Vagina (tissue), 2 donors: ENCODE measurements at places on chromosomes 5 and 9.

GRCh38 chr5:134435560-134435959 is 23.9 kb upstream of the CDKN2AIPNL start:
- H3K4me1 ChIP-seq = peaks cover 37% of the 10 kb centered on the region
- H3K27ac ChIP-seq = no peak overlapping the region
- no peaks in the 10 kb centered on the region for H3K36me3 ChIP-seq
- no peaks in the 10 kb centered on the region for H3K27me3 ChIP-seq

DNA sequence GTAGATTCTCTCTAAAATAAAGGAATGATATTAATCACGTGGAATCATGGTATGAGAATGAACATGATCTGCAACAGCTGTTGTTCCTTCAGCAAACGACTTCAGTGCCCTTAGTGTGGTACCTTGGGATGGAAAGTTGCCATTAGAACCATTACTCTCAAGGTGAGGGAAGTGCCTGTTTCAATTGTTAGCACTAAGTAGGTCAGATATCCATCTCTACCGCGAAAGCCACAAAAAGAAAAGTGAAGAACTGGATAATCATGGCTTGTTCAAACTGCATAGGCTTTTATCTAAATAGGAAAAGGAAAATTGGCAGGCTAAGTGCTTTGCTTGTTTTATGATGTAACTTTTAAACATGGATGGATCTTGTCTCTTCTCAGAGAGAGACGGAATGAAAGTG is 380.7 kb downstream of the MRPS30 start:
- H3K27ac ChIP-seq = no peak overlapping the region
- H3K4me1 ChIP-seq = no peaks in the 10 kb centered on the region
- H3K4me3 ChIP-seq = no peak overlapping the region
- no peaks in the 10 kb centered on the region for H3K36me3 ChIP-seq
- no peaks in the 10 kb centered on the region for H3K27me3 ChIP-seq
- no peak for DNase-seq

- no peak overlapping the region for H3K4me3 ChIP-seq
- H3K27me3 ChIP-seq = no peaks in the 10 kb centered on the region
- no peak overlapping the region for H3K27ac ChIP-seq
- no peak for DNase-seq
- no peaks in the 10 kb centered on the region for H3K4me1 ChIP-seq
- peaks cover 13% of the 10 kb centered on the region for H3K36me3 ChIP-seq
Measured at GRCh38 chr5:72355706-72356299, 35.6 kb downstream of the PTCD2 start.

DNA sequence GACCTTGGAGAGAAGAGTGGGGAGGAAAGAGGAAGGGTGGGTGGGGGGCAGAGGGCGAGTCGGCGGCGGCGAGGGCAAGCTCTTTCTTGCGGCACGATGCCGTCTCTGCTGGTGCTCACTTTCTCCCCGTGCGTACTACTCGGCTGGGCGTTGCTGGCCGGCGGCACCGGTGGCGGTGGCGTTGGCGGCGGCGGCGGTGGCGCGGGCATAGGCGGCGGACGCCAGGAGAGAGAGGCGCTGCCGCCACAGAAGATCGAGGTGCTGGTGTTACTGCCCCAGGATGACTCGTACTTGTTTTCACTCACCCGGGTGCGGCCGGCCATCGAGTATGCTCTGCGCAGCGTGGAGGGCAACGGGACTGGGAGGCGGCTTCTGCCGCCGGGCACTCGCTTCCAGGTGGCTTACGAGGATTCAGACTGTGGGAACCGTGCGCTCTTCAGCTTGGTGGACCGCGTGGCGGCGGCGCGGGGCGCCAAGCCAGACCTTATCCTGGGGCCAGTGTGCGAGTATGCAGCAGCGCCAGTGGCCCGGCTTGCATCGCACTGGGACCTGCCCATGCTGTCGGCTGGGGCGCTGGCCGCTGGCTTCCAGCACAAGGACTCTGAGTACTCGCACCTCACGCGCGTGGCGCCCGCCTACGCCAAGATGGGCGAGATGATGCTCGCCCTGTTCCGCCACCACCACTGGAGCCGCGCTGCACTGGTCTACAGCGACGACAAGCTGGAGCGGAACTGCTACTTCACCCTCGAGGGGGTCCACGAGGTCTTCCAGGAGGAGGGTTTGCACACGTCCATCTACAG is 760 bp downstream of the NPR3 start:
- no peaks in the 10 kb centered on the region for H3K27me3 ChIP-seq
- H3K4me3 ChIP-seq = peak overlapping the region; percentile 71
- peaks cover 30% of the 10 kb centered on the region for H3K4me1 ChIP-seq
- H3K27ac ChIP-seq = peak overlapping the region; percentile 24
- no peak for DNase-seq

- DNase-seq = no peak
- H3K4me3 ChIP-seq = no peak overlapping the region
- no peaks in the 10 kb centered on the region for H3K27me3 ChIP-seq
- H3K27ac ChIP-seq = no peak overlapping the region
- H3K36me3 ChIP-seq = no peaks in the 10 kb centered on the region
Measured at GRCh38 chr9:115208501-115208900, 90.5 kb upstream of the TNC start.
